ENCODE measurements at places on chromosomes 16 and 17.
A peak's percentile ranks its signal among the peaks of the same experiment; 100 is the strongest.

- DNase-seq = no peak
These were observed 76.3 kb upstream of the TBC1D3K start for GRCh38 chr17:37847811-37848331.

DNA sequence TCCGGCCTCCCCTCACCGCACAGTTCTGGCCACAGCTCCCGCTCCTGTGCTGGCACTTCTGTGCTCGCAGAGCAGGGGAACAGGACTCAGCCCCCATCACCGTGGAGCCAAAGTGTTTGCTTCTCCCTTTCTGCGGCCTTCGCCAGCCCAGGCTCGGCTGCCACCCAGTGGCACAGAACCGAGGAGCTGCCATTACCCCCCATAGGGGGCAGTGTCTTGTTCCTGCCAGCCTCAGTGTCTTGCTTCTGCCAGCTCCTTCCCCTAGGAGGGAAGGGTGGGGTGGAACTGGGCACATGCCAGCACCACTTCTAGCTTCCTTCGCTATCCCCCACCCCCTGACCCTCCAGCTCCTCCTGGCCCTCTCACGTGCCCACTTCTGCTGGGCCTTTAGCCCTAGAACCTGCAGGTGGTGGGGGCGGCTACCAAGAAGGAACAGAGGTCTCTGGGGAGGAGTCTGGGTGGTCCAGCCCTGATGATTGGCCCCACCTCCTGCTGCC is 645 bp upstream of the ELMO3 start:
- DNase-seq = no peak

DNA sequence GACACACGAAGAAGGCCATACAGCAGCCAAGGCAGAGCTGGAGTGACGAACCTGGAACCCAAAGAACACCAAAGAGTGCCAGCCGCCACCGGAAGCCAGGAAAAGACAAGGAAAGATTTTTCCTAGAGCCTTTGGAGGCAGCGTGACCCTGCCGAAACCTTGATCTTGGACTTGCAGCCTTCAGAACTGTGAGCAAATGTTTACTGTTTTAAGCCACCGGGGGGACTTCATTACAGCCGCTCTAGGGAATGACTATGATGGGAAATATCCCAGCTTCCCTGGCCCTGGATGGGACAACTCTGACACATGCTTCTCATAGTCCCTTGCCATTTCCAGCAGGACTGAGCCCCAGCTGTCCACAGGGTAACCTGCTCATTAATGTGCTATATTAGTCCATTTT is 270.6 kb downstream of the HAPSTR1 start:
- no peak for DNase-seq

GRCh38 chr17:64773836-64774761 is 112.0 kb upstream of the SMURF2 start:
- peak; percentile 65 for DNase-seq

DNA sequence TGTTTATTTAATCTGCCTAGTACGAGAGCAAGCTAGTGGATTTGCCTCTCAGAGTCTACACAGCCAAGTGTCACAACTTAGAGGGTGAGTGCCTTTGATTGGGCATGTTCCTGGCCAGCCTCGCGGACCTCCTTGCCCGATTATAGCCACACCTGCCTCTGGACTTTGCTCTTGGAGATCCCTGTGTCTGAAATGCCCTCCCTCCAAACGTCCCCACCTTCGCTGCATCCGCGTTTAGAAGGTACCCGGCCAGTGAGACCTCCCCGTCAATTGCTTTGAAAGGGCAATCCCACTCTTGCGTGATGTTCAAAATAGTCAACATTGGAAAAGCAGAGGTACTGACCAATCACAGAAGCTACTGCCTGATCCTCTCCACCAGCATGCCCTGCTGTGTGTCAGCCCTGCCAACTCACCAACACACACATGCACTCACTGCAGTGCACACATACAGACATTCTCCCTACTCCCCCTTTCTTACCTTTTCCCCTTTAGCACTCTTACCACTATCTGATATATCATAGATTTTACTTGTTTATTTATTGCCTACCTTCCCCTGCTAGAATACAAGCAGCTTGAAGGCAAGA is 6.5 kb upstream of the SDK2 start:
- DNase-seq = no peak

- no peak for DNase-seq
These were observed 700 bp downstream of the TLCD2 start for GRCh38 chr17:1709403-1709951.

GRCh38 chr17:61349350-61349749 is 50.3 kb upstream of the TBX2 start:
- DNase-seq = peak; percentile 46

DNA sequence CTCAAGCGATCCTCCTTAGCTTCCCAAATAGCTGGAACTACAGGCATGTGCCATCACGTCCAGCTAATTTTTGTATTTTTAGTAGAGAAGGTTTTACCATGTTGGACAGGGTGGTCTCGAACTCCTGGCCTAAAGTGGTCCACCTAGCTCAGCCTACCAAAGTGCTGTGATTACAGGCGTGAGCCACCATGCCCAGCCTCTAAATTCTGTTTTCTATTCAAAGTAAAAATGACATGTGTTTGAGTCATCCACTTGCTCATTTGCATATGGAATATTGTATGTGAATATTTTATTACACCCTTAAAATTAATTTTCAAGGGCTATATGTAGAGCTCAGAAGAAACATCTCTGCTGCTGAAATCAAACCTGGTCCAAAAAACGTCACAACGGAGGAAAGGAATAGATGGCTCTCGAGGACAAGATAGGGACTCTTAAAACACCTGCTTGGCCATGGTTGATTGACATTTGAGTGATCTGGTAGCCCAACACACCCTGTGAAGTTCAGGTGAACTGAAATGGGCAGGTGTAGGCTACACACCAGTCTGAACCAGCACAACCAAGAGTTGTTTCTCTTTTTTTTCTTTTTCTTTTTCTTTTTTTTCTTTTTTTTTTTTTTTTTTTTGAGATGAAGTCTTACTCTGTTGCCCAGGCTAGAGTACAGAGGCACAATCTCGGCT is 51.1 kb downstream of the SF3B3 start:
- no peak for DNase-seq

DNA sequence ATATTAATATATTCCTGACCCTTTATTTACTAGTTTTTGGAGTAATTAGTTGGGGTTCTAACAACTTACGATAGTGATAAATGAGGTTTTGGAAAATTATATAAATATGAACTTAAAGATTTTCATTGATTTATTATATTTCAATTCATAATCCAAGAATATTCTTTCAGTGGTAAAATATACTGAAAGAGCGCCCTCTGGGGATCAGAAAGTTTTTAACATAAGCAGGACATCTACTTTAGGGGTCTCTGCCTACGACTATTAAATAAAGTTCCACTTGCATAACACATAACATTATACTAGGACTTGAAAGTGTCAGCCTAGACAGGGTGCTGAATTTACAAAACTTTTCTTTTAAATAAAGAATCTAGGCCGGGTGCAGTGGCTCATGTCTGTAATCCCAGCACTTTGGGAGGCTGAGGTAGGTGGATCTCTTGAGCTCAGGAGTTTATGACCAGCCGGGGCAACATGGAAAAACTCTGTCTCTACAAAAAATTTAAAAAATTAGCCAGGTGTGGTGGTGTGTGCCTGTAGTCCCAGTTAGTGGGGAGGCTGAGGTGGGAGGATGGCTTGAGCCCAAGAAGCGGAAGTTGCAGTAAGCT is 15.6 kb downstream of the RFWD3 start:
- DNase-seq = peak; percentile 38

- DNase-seq = peak; percentile 95
These were observed 25.2 kb upstream of the CIBAR2 start for GRCh38 chr16:85137323-85138072.

- peak; percentile 32 for DNase-seq
These were observed 6.5 kb downstream of the TM4SF5 start for GRCh38 chr17:4777969-4778760.

DNA sequence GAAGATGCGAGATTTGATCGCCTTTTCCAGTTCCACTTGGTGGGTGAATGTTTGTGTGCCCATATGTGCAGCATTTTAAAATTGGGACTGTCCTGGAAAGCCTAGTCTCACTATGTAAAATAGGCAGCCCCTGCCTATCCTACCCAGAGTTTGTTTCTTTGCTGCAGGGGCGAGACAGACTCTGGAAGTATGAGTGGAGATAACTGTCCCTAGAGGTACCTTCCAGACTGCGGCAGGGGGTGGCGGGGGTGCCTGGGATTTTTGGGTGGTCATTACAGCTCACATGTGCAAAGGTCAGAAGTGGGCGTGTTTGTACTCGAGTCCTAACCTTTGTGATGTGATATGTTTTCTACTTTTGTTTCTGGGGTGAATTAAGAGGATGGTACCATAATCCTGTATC is 36.6 kb downstream of the MPRIP start:
- DNase-seq = no peak

- DNase-seq = peak; percentile 31
These were observed 175.9 kb downstream of the IRF8 start for GRCh38 chr16:86074651-86075487.

Data from choroid plexus epithelial cell (primary cell).